H54 (cell line): ENCODE measurements at places on chromosomes 13 and 19.

- no peak for DNase-seq
These were observed 3.0 kb downstream of the PGLYRP2 start for GRCh38 chr19:15476325-15476724.

DNA sequence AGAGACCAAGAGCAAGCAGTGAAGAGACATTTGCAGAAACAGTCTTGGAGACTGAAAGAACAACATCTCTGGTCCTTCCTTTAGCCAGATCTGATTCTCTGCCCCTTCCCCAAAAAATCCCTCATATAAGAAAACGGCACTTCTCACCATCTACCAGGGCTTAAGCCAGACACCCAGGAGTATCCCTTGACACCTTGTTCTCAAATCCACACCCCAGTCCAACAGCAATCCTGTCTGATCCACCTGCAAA is 1.7 kb upstream of the PLEKHG2 start:
- DNase-seq, result no peak

- DNase-seq, result no peak
These were observed 14.3 kb downstream of the CCDC97 start for GRCh38 chr19:41324231-41324702.

GRCh38 chr19:44788971-44789370 is 11.3 kb downstream of the CBLC start:
- no peak for DNase-seq

DNA sequence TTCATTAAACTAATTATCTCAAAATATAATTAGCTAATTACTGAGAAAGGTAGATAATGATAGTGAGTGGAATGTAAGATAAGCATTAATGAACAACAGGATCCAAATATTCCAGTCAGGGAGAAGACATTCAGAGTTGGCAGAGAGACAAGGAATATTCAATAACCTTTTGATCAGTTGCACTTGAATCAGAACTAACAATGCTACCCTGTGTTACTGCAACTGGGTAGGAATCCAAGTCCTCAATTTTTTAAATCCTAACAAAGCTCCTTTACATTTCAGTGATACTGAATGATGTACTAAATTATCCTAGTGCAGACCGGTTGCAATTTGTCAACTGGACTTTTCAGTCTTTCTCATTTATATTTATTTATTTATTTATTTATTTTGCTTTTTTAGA is 107.1 kb upstream of the MIR17HG start:
- DNase-seq, result no peak

DNA sequence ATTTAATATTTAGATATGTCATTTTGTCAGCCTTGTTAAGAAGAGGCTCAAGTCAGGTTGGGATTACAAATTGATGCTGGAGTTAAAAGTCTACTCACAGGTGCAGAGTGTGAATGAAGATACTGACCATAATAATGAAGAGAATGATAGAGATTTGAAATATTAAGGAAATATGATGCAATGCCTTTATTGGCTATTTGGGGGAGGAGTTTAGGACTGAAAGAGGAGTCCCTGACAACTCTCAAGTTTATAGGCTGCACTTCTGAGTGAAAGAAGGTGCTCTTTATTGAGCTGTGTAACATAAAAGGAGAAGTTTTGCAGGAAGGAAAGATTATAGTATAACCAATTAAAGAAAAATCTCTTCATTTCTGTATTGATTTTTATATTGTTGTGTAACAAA is 827.7 kb upstream of the PCDH9 start:
- no peak for DNase-seq

- no peak for DNase-seq
These were observed 685 bp downstream of the TCF3 start for GRCh38 chr19:1651568-1652291.

GRCh38 chr13:113907635-113908617 is 44.0 kb upstream of the GAS6 start:
- no peak for DNase-seq

DNA sequence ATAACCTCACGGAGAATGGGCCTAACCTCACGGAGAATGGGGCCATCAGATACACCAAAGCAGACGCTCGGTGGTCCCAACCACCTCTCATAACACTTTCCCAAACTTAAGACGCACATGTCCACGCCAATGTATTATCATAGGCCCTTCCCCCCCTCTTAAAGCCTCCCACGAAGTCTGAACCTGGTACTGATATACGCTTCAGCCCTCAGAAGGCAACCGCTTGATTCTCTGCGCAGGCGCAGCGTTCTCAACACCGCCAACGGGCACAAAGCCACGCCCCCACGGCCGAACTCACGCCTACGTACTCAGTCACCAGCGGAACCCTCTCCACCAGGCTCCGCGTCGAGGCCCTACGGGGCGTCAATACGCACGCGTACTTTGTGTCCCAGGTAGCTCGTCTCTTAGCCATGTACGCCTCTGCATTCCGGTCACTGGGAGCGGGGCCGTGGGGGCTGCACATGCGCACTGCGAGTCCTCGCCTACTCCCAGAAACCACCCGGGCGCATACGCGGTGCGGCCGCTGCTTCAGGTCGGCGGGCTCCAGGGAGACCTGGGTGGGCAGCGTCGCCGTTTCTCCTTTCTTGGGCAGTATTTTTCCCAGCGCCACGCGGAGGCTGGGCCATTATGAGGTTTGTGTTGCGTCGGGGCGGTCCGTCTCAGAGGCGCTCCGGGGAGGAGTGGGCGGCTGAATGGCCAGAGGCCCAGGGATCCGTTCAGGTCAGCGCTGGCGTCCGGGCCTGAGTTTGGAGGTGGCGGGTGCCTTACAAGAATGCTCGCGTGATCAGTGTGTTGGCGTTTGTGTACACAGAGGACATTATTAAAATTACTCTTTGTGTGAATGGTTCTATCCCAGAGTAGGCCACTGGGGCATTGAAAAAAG is 25.3 kb downstream of the ZNF582 start:
- no peak for DNase-seq

- no peak for DNase-seq
These were observed 387.8 kb downstream of the ZNF536 start for GRCh38 chr19:30760014-30760413.

- DNase-seq, result no peak
These were observed 353.6 kb downstream of the FGF9 start for GRCh38 chr13:22024381-22024994.
